ENCODE measurements at places on chromosomes 7 and 10.

DNA sequence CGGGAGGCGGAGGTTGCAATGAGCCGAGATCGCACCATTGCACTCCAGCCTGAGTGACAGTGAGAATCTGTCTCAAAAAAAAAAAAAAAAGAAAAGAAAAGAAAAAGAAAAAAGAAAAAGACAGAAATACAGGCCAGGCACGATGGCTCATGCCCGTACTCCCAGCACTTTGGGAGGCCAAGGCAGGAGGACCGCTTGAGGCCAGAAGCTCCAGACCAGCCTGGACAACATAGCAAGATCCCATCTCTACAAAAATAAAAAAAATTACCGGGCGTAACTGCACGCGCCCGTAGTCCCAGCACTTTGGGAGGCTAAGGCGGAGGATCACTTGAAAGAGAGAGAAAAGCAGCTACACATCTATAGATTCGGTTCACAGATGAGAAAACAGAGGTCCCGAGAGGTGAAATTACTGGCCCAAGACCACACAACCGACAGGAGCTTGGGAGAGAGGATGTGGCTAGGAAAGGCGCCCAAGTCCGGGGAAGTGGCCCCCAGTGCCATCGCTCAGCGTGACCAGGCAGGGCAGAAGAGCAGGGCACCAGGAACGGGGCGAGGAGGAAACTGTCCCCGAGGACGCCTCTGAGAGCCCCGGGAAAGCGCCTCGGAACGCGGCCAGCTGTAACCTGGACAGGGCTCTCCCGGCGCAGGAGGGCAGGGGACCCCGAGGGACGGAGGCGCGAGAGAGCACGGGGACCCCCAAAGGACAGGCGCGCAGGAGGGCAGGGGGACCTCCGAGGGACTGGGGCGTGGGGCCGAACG, 612 bp downstream of the SNX8 start:
- DNase-seq: no peak

DNA sequence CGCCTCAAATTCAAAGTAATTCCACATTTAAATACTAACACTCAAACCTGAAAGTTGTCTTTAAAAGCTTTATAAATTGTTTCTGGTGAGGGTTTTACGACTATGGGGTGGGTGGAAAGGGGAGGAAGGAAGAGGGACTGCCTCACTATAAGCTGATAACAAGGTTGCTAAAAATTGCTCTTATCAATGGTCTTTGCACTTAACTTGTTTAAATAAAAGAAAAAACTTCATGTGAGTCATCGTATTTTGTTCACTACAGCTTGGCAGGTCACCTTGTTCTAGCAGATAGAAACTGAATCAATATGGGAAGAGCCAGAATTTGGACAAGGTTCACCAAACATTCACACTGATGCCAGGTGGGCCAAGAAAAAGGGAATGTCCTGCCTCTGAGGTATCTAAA, 129.2 kb downstream of the TES start:
- DNase-seq: no peak

GRCh38 chr7:91356915-91357314, 92.7 kb downstream of the FZD1 start:
- DNase-seq: no peak

GRCh38 chr10:84179059-84179710, 5.6 kb downstream of the GPR15LG start:
- no peak for DNase-seq

GRCh38 chr10:114313866-114314265, 74.8 kb downstream of the VWA2 start:
- no peak for DNase-seq

Data from stimulated activated CD4-positive, alpha-beta T cell treated with anti-CD3 and anti-CD28 coated beads, TNF-alpha, amount 100 ng/mL, for 48 hours (primary cell).